C1 segment of cervical spinal cord (tissue), 14 donors: ENCODE measurements at places on chromosomes 11 and 22.

GRCh38 chr22:39535357-39535725 is 2.8 kb upstream of the RPS19BP1 start:
- DNase-seq, result no peak

- no peak for DNase-seq
These were observed 547 bp downstream of the UVRAG start for GRCh38 chr11:75815345-75816168.

DNA sequence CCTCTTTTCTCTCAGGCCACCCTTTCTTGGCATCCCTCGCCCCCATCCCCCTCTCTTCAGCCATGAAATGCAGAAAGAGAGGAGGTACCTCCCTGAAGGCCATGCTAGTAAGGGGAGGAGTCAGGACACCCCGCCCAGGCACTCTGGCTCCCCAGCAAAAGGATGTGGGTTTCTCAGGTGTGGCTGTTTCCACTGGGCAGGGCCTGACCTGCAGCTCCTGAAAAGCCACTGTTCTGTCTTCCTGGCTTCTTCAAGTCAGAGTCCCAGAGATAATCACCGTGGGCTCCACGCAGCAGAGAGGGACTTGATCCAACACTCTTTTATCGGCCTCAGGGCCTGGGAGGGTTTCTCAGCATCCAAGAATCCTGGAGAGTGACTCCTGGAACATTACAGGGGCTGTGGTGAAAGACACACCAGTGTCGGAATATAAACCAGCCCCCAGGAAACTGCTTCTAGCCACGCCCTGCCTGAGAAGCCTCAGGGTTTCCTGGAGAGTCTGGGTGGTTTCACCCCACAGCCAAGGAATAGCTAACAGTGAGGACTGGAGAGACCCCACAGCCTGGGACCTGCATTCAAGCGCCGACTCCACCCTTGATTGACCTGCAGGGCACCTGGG is 45.7 kb upstream of the TSPAN18 start:
- no peak for DNase-seq

GRCh38 chr22:27331526-27332281 is 469.9 kb downstream of the MN1 start:
- DNase-seq, result peak; percentile 5

- DNase-seq, result no peak
These were observed 127.9 kb upstream of the CEP126 start for GRCh38 chr11:101786916-101787315.

- no peak for DNase-seq
These were observed 36.4 kb downstream of the PIK3C2A start for GRCh38 chr11:17171343-17171742.

GRCh38 chr11:86183694-86184093 is 60.9 kb upstream of the EED start:
- no peak for DNase-seq

DNA sequence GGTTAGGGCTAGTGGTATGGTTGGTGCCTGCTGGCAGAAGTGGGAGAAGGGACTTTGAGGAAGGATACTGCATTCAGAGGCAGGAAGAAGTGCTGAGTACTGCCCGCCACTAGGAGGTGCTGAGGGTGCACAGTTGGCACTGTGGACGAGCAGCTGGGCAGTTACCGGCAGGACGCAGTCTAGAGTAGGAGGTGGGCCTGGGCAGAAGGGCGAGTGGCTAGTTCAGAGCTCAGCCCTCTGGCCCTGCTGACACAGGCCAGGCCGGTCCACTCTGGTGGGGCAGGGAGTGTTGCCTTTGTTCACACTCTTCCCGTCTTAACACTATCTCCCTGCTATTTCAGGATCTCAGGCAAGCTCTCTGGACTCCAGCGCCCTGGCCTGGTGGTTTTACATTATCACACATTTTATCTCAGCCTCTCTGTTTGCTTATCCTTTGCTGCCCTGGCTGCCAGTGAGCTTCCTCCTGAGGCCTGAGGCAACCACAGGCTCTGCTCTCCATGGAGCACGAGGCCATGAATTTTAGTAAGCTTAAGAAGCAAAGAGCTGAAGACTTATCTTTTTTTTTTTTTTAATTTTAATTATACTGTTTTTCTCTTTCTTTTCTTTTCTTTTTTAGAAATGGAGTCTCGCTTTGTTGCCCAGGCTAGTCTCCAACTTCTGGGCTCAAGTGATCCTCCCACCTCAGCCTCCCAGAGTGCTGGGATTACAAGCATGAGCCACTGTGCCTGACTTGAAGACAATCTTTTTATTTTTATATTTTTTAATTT is 26.9 kb downstream of the SNAP29 start:
- peak; percentile 64 for DNase-seq
